Glomerular endothelial cell (primary cell): ENCODE measurements at places on chromosomes 1 and 21.
A peak's percentile ranks its signal among the peaks of the same experiment; 100 is the strongest.

DNA sequence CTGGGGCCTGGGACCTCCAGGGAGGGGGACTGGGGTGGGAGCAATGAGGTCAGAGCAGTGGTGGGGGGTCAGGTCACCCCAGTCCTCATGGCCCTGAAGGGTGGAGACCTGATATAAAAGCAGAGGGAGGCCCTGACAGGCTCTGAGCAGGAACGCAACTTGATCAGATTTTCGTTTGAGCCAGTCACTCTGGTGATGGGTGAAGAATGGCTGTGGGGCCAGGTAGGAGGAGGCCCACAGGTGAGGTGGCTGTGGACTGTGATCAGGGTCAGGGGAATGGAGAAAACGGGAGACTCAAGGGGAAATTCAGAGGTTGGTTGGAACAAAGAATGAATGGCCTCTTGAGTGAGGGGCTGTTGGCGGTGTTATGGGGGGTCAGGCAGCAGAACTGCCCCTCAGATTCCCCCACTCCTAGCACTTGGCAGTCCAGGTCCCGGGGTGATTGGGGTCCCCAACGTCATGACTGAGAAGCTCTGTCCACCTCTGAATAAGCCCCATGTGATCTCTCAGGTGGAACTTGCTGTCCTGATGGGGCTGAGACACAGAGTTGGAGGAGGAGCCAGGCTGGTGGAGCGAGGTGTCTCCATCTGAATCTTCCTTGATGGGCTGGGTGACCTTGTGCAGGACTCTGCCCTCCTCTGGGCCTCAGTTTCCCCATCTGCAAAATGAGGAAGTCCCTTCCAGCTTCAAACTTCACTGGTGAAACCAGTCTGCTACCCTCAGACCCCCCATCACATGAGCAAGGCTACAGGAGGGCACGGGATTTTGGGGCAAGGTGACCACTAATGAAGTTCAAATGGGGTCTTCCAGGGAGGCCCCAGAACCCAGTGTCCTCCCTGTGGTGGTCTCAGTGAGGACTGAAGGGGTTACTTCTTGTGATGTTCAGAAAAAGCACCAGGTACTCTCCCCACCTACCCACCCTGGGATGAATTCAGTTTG, 683.0 kb downstream of the MATN1 start:
- DNase-seq: no peak

- no peak for DNase-seq
Observed at GRCh38 chr1:58886611-58887010, 102.8 kb upstream of the JUN start.

GRCh38 chr21:39834543-39834942, 32.7 kb upstream of the PCP4 start:
- no peak for DNase-seq

DNA sequence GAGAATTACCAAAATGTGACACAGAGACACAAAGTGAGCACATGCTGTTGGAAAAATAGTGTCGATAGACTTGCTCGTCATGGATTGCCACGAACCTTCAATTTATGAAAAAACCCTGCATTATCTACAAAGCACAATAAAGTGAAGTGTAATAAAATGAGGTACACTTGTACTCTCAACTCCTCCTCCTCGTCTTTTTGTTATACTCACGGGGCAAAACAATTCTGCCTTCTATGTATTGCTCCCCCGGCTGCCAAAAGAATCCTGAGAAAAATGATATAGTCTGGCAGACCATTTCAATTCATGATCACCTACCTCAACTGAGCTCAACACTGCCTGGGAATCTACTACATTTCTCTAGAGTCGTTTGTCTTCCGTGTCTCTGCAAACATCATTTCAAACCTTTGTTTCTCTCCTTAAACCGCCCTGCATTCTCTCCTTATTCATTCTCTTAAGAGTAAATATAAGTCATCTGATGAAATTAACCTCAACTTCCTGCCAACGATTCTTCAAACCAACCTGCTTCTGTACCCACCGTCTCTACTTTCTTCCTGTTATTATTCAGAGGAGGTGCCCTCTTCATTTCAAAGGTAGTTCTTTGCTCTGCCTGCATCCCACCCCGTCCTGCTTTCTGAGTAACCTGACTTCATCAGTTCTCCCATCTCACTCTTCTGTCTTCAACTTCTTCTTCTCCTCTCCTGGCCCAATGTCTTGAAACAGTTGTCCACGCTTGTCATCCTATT, 12.9 kb upstream of the IL19 start:
- DNase-seq: no peak

DNA sequence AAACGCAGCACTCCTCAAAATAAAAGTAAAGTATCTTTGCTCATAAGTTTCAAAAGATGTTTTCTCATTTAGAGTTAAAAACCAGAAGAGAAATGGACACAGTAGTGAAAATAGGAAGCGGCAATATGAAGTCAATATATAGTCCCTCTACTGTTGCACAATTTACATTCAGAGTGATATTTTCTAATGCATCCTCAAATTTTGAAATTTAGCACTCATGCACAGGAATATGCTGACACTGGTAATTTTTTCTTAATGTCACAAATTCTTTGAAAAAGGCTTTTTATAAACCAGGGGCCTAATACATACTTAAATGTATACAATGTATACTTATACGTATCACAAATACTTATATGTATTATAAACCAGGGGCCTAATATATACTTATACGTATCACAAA, 19.5 kb downstream of the ST7L start:
- no peak for DNase-seq

DNA sequence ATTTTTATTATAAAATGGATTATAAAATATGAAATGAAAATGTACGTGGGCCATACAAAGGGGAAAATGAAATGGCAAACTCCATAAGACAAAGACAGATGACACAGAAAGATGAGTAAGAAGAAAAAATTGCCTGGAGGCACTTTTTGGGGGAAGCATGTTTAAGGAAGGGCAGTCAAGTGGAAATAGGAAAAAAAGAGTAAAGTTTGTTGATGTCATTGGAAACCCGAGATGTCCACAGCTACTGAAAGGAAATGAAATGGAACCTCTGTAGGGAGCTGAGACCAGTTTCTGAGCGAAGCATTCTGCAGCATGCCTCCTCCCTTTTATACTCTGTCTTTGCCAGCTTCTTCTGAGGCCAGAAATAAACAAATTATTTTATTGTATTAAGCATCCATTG, 203.4 kb upstream of the UBE2U start:
- DNase-seq: no peak

- DNase-seq: no peak
Observed at GRCh38 chr21:44484498-44485253, 29.4 kb downstream of the LRRC3 start.

DNA sequence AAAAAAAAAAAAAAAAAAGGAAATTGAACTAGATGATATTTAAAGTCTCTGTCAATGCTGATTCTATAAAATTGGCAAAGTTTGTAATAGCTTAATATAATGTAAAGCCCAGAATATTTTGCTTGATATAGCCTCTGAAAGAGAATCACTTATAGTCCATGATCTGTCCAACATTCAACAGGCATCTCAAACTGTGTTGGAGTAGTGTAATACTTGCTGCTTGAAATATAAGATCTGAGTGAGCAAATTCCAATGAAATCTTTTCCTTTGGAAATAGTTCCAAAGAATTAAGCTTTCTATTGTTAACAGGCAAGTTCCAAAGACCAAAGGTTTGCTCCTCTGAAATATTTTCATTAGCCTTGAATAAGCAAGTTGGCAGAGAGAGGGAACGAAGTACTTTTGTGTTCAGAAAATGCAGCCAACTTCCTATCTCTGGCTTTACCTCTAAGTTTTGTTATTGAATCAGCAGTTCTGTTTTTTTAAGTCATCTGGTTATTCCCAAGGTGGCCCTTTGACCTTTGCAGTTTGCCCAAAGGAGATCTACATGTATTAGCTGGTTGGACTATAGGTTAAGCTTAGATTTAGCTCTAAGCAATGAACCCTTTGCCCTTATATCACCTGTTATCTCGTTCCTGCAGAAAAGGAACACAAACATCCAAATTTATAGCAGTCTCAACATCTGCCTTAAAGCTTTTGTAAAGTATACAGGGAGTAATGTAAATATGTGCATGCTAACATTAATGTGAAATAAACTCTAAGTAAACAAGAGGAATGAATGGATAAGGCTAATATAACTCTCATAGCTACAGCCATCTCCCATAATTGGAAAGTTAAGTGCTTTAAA, 24.4 kb upstream of the CEP350 start:
- DNase-seq: no peak

GRCh38 chr21:33924079-33924765, 8.6 kb upstream of the ATP5PO start:
- peak; percentile 55 for DNase-seq

- peak; percentile 75 for DNase-seq
Observed at GRCh38 chr1:206461602-206462455, 8.4 kb upstream of the IKBKE start.

DNA sequence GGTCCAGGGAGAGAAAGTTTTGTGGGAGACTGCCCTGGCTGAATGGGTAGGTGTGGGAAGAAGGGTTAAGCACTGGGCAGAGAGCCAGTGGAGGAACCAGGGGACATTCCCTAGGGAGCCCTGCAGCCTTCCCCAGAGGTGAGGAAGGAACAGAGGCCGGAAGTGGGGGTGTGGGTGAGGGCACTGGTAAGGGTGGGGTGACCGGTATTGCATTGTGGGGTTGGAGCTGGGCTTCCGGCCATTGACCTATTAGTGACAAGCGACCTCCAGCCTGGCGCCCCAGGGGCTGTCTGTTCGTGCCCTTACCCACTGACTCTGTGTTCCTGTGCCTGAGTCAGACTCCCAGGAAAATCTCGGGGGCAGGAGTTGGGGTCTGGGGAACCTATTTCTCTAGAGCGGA, 3.5 kb upstream of the TSPAN1 start:
- DNase-seq: no peak

- no peak for DNase-seq
Observed at GRCh38 chr1:26761217-26761616, 26.5 kb upstream of the PIGV start.

GRCh38 chr1:37705399-37705798, 13.1 kb downstream of the CDCA8 start:
- DNase-seq: no peak

- peak; percentile 85 for DNase-seq
Observed at GRCh38 chr1:35202048-35202719, 9.2 kb upstream of the SFPQ start.

DNA sequence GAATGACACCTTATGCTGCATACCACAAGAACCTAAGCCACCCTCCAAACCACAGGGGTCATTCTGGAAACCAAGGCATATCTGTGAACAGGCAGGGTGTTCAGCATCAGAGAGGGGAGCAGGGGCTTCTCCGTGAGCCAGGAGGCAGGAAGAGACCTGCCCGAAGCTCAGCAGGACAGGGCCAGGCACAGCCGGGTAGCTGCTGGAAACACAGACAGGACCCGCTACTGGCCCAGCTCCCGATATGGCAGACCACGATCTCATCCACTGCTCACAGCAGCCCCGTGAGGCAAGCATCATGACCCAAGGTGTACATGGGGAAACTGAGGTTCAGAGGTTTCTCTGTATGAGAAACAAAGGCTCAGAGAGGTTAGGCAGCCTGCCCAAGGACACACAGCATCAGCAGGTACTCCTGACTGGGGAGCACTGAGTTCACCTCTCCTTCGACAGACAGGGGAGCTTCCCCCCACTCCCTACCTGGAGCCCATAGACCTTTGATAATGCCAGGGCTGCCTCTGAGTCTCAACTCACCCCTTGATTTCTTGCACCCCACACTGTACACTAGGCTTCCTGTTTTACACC, 317.7 kb downstream of the MATN1 start:
- no peak for DNase-seq

DNA sequence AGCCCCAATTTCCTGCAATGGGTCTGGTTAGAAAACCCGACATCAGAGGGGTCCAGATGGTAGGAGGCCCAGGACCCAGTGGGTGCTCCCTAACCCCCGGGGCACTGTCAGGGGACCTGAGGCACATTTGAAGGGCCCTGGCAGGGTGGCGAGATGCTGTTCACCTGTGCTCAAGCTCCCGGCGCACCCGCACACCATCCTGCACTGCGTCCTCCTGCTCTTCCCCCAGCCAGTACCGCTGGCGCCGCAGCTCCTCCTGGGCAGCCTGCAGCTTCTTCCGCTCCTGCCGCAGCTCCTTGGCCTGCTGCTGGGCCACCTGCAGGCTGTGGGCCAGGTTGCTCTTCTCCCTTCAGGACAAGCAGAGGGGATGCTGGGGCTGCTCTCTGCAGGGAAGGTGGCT, 36.0 kb downstream of the RNU1-1 start:
- DNase-seq: no peak

DNA sequence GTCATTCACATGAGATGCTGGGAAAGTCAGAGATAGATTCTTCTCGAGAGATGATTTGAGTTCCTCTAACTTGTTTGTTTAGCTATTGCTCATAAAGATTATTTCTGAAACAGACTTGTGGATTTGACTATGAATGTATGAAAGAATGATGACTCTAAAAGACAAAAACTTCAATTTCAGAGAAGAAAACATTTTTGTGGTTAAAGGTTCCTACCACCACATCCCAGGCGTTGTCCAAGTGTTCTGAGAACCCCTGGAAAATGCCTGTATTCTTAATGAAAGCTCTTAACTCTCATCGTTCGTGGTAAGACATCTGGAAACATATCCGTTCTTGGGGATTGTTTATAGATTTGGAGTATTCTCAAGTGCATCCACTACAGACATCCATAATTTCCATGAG, 228.7 kb downstream of the BARHL2 start:
- no peak for DNase-seq

DNA sequence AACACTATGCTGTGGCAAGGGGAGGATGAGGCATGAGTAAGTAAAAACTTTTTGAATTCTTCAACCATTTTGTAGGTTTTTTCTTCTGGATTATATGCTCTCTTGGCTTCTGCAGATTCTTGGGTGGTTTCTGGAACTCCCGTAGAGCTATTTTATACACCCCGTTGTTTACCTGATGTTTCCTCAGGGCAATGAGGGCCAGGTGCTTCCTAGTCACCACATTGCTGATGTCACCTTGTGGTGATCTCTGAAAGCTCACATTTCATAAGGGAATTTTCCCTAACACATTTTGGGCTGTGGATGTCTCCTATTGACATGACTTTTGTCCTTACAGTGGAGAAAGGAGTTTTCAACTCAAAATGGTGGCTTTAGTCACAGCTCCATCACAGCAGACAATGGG, 356.6 kb downstream of the PLA2G4A start:
- DNase-seq: no peak

DNA sequence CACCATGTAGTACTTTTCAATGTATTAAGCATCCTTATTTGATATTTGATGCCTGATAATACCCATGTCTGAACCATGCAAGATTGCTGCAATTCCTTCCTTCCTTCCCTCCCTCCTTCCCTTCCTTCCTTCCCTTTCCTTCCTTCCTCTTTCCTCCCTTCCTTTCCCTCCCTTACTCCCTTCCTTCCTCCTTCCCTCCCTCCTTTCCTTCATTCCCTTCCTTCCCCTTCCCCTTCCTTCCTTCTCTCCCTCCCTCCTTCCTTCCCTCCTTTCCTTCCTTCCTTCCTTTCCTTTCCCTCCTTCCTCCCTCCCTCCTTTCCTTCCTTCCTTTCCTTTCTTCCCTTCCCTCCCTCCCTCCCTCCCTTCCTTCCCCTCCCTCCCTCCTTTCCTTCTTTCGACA, 29.7 kb upstream of the TMEM52 start:
- no peak for DNase-seq

GRCh38 chr1:198750081-198750480, 111.2 kb downstream of the PTPRC start:
- no peak for DNase-seq

GRCh38 chr1:208240662-208241355, 3.4 kb downstream of the PLXNA2 start:
- no peak for DNase-seq
